ENCODE measurements at places on chromosomes 5 and 9.

DNA sequence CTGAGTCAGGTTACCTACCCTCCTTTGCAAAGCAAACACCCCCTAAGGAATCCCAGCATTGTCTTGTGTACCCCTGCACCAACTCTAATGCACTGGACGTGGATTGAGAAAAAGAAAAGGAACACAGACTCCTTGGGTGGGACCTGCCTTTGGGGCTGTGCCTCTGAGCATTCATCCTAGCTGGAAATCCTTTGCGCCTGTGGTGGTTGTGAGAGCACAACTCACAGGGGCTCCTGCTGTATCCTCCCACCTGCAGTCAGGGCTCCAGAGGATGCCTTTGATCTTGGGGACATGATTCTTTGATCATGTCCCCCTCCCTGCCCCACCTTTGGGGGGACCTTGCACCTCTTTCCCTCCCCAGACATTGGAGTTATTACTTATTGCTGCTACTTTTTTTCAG is 338.5 kb downstream of the GADD45G start:
- no peak for DNase-seq

GRCh38 chr5:8598356-8598755 is 729.4 kb downstream of the MTRR start:
- no peak for DNase-seq

DNA sequence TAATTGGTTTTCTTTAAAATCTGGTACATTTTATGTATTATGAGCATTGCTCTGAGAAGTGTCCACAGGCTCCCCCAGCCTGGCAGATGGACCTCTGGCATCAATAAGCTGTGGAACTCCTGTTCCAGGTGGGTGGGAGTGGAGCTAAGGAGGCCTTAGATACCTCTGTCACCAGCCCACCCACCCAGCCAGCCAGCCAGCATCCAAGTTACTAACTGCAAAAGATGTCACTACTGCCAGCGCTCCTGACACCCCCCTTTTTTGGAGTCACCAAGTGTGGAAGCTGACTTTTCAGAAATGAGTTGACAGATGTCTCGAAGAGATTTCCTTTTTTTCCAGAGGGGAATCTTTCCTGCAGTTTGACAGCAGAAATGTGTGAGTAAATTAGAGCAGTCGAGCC is 111.2 kb downstream of the GALNT10 start:
- DNase-seq, result no peak

DNA sequence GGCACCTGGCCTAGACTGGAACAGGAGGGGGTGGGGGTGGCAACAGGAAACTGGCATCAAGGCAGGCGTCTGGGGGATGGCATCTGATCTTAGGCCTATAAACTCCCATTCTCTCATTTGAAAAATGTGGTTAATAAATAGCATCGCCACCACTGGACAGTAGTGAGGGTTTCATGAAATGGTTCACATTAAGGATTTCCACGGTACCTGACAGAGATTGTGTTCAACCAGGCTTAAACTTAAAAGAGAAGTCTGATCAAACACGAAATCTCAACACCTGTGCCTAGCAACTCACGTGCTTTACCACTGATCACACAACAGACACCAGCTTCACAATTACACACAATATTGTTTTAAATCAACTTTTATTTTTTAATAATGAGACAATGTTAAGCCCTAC is 3.0 kb downstream of the DENND1A start:
- DNase-seq, result no peak

DNA sequence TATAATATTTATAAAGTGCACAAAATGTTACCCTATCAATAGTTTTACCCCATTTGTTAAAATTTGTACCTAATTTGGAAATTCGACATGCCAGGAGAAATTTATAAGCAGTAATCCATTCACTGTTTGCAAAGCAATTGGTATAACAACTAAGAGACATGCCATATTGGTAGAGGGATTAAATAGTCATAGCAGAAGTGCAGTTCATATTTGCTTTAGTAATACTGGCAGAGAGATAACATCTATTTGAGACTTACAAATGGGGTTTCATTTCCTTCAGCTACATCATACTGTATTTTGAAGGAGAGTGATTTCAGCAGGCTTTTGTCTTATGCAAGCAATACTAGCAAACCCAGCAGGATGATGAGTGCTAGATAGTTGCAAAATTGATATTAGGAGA is 610.4 kb upstream of the CDH10 start:
- no peak for DNase-seq

- DNase-seq, result no peak
Measured at GRCh38 chr5:67997148-67997547, 218.4 kb upstream of the PIK3R1 start.

- DNase-seq, result peak; percentile 47
Measured at GRCh38 chr5:93611976-93612854, 29.2 kb downstream of the NR2F1 start.

DNA sequence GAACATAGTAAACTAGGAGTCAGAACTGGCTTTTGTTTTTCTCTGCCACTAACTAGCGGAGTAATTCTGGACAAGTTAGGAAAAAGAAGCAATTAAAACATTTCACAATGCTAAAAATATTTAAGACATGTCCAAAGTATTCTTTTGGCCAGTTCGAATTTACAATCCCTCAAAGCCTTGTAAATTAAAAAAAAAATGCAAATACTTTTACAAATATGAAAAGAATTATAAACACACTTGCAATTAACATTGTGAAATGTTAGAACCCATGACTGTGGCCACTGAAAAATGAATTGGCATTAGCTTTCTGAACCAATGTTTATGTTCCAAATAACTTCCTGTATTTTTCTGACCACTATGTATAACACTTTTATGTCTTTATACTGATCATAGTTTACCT is 2.2 kb downstream of the RAD1 start:
- no peak for DNase-seq
